T-cell (primary cell): ENCODE measurements at places on chromosomes 3 and 15.

DNA sequence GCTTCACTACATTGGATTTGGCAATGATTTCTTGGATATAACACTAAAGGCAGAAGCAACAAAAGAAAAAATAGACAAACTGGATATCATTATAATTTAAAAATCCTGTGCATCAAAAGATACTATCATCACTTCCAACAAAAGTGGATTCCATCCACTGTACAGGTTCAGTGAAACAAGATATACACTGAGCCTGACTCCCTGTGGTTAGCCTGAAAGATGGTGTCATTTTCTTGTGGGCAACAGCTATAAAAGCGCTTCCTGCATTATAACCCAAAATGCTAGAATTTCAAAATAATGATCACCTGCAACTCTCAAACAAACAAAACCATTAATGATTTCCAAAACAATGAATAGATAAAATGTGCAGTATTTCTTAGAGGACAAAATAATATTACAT, 39.6 kb upstream of the TBC1D23 start:
- DNase-seq, result no peak

- no peak for DNase-seq
Observed at GRCh38 chr3:178274711-178275110, 261.5 kb upstream of the KCNMB2 start.

- no peak for DNase-seq
Observed at GRCh38 chr3:157078131-157078810, 81.7 kb downstream of the CCNL1 start.

DNA sequence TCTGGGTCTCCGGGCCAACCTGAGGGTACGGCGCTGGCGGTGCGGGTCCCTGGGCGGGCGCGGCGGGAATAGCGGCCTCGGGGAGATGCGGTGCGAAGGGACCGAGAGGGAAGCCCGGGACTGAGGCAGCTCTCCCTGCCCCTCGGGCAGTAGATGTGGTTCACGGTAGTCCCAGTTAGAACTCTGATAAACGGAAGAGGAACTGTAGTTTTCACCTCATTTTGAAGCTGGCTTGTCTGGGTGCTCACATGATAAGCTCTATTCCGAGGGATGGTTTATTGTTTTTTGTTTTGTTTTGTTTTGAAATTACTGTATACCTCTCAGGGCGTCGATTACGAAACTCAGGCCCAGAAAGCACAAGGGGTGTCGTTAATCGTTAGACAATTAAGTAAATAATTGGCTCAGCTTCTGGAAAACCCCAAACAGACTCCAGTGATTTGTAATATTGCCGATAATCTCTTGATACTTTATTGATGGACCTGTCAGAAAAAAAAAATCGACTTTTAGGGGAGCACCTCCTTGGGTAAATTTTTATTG, 413 bp downstream of the NUSAP1 start:
- DNase-seq, result no peak

- DNase-seq, result no peak
Observed at GRCh38 chr15:60414016-60414682, 16.4 kb upstream of the ANXA2 start.
